ENCODE measurements at places on chromosomes 5 and 9.

DNA sequence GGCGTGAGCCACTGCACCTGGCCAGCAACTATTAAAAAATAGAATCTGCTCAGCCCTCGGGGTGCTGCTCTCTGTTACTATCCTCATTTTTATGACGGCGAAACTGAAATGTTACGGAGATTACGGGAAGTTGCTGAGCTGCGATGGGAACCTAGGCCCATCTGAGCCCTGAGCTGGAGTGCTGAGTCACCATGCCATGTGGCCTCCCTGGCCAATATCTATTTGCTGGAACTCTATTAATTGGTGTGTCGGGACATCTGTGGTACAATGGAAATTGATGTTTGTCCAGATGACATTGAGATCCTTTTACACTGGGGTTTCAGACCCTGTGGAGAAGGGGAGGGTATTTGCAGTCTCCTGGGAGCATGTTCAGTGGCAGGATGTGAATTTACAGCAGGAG is 8.1 kb downstream of the PRDM12 start:
- DNase-seq: no peak

- no peak for DNase-seq
Measured at GRCh38 chr5:124056326-124056990, 544.5 kb downstream of the CSNK1G3 start.

DNA sequence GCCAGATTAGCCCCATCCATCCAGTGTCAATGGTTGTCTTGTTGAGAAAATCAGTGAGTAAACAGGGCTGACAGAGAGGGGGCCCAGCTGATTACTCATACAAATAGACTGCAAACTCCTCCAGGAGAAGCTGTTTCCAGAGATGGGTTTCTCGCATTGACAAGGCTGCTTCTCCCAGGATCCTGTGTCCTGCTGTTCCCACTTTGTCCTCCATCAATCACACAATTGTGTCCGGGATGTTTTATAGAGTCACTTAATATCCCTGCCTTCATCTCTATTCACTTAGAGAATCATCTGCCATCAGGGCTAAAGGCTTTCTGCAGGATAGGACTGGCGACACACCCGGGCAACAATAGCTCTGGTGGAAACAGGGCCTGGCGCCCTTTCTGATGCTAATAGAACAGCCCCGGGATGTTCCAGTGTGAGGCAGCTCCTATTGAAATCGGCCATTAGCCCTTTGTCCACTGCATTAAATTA is 71.7 kb upstream of the TBCA start:
- DNase-seq: no peak

DNA sequence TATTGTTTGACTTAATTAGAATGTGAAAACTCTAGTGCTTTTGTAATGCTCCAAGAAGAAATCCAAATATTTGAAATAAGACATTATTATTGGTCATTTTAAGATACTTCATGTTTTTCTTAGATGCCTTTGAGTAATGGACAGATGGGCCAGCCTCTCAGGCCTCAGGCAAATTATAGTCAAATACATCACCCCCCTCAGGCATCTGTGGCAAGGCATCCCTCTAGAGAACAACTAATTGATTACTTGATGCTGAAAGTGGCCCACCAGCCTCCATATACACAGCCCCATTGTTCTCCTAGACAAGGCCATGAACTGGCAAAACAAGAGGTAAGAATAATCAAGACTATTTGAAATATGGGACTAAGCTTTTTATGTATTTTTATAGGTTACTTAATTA is 69.2 kb upstream of the SREK1 start:
- DNase-seq: no peak

- no peak for DNase-seq
Measured at GRCh38 chr5:138574744-138575193, 432 bp downstream of the HSPA9 start.

All from T follicular helper cell (primary cell).